Endodermal cell (in vitro differentiated cells): ENCODE measurements at places on chromosomes 13 and 19. TPM values are rescaled to one million over a fixed set of nuclear protein-coding genes. Genes with fewer than 3 reads are reported as not detected.

The FGF22 gene
- total RNA-seq, result 0.77 and 0.81 TPM in 2 replicates

- DNase-seq, result no peak
Observed at GRCh38 chr13:21672287-21672680, 1.4 kb downstream of the FGF9 start.

DNA sequence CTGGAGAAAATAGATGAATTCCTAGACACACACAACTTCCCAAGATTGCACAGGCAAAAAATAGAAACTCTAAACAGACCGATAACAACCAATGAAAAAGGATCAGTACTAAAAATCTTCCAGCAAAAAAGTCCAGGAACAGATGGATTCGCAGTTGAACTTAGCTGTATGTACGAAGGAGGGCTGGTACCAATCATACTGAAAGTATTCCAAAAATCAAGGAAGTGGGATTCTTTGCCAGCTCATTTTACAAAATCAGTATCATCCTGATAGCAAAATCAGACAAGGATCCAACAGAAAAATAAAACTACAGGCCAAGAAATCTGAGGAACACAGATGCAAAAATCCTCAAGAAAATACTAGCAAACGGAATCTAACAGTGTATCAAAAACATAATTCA is 6.5 kb upstream of the LILRB2 start:
- no peak for DNase-seq

GRCh38 chr19:7104747-7105447 is 35.4 kb downstream of the ZNF557 start:
- DNase-seq, result no peak
